ENCODE measurements at places on chromosomes 12 and 14.

DNA sequence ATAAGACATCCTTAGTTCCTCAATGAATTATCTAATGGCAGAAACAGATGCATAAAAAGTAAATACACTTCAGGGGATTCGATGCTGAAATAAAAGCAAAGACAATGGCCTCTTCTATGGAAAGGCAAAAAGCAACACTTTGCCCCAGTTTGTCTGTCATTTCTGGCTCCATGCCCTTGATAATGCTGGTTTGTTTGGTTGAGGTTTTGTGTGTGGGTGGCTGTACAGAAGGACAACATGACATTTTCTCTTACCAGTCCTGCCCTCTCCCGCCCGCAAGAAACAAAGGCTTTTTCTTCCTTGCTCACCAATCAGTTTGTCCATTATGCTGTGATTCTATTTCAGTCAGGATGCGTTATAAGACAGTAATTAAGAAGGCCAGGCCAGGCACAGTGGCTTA is 18.1 kb upstream of the WDR89 start:
- DNase-seq, result peak; percentile 43

- no peak for DNase-seq
Observed at GRCh38 chr14:96979611-96980074, 182.5 kb downstream of the VRK1 start.

DNA sequence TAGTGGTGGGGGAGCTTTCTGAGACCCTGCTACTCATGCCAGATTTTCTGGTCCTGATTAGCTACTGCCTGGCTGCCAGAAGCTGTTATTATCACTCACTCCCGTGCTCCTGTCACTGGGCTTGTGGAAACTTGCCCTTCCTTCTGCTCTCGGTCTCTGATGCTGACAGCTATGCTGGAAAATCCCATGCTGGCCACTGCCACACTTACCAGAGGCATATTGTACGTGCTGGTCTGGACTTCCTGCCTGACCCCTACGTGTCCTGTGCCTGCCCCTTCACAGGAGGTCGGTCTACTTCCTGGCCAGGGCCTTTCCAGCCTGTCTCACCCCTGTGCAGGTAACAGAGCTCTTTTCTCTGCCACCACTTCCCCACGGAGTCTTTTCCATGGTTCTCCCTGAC is 149.4 kb upstream of the PLEKHG7 start:
- no peak for DNase-seq

GRCh38 chr14:38420048-38420447 is 164.2 kb upstream of the CLEC14A start:
- DNase-seq, result no peak

GRCh38 chr12:22110176-22110575 is 64.2 kb downstream of the CMAS start:
- no peak for DNase-seq

- DNase-seq, result no peak
Observed at GRCh38 chr14:63939006-63939270, 86.1 kb downstream of the SYNE2 start.

DNA sequence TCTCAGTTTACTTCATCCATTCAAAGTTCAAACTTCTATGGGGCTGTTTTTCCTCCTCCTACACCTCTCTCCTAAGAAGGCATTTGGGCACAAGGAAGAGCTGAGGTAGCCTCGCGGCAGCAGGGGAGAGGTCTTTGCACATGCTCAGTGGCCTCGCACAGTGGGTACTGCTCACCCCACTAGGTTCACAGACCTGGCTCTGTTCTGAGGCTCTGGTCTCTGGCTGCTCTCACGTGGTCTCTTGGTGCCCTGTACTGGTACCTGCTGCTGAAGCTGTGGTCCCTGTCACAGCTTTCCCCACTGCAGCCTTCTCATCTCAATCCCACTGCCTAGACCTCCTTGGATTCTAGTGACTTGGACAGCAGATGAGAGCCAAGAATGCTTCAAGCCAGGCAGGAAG is 134.7 kb upstream of the CRY1 start:
- DNase-seq, result no peak

- no peak for DNase-seq
Observed at GRCh38 chr12:57474430-57474829, 5.2 kb downstream of the ARHGAP9 start.

- peak; percentile 45 for DNase-seq
Observed at GRCh38 chr12:106223485-106224354, 24.1 kb downstream of the CKAP4 start.

- DNase-seq, result peak; percentile 61
Observed at GRCh38 chr12:94305130-94305957, 154.3 kb downstream of the CEP83 start.

DNA sequence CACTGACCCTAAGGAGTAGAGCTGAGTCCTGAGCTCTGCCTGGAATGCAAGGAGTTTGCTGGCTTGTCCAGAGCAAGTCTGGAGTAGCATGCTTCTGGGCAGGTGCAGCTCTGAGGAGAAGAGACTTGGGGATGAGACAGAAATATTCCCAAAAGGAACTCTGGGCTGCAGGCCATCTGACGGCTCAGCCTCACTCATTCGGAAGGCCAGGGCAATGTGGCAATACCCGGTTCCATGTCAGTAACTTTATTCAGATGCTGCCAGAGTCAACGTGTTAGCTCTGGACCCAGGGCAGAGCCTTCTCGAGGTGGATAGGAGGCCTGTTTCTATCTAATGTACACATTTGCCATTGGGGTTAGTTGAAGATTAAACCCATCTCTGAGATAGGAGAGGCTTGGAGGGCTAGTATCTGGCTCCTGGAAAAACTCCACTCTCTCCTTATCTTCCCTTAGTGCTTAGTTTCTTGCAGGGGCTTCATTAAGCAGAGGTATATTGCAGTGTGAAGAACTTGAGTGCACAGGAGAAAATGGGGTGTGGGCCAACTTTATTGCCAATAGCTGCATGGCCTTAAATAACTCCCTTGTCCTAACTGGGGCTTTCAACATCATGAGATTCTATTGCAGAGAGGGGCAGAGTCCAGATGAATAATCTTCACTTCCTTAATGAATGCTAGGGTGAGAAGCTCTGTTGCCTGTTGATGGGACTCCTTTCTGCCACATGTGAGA is 65.6 kb downstream of the NTF3 start:
- DNase-seq, result peak; percentile 9

- DNase-seq, result no peak
Observed at GRCh38 chr12:69672195-69672594, 26.9 kb downstream of the BEST3 start.

DNA sequence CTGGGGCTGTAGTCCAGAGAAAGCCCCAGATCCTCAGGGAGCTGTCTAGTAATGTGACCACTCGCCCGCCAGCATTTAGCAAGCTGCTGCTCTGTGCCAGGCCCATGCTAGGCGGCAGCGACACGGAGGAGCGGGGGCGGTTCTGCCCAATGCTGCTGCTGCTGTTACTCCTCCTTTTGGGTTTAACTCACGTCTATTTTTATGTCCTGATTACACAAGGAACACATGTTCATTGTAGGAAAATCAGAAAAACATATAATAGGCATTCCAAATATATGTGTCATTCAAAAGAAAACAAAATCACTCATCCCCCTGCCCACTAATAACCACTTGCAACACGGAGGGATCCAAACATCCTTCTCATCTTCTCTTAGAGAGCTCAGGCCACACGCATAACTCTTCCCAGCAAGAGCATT is 30.4 kb downstream of the CCDC92 start:
- no peak for DNase-seq

GRCh38 chr14:93046705-93047050 is 69.0 kb downstream of the ITPK1 start:
- no peak for DNase-seq

DNA sequence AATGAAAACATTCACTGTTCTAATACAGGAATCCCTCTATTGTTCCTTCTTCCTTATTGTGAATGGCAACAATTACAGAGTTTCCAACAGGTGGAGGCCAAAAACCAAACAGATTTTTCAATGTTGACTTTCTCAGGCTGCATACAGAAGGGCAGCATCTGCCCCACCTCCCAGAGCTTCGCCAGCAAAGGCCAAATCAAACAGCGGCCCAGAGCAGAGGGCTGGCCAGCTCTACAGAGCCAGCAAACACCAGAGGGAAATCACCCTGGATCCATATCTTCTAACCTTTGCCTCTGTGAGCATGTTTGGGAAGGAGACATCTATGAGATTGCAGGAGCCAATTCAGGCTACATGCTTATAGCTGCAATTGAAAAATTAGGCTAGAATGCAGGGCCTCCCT is 4.4 kb upstream of the CRACR2A start:
- peak; percentile 10 for DNase-seq

GRCh38 chr12:47773062-47773857 is at the start of gene SLC48A1:
Gene SLC48A1, plus strand, starts transcription at chr12:47773238. Its CDS starts 67 bp downstream, at chr12:47773305.
- DNase-seq, result peak; percentile 30

DNA sequence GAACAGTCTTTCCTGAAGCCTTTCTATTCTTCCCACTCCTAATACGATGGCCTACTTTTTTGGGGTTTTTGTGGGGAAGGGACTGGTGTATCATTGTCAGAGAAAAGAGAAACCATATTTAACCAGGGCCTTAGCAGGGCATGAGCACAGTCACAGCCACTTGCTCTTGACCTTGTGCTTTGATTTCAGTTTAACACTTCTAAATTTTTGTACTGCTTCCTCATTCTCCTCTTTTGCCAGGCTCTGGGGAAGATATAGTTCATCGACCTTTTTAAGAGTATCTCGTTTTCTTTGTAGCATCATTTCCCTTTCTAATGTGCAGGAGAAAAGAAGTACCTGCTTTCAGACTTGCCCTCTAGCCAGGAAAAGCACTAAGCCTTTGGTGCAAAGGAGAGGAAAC is 2.2 kb downstream of the ZBTB1 start:
- DNase-seq, result no peak

- DNase-seq, result peak; percentile 57
Observed at GRCh38 chr14:104794099-104794498, 1.4 kb downstream of the AKT1 start.

DNA sequence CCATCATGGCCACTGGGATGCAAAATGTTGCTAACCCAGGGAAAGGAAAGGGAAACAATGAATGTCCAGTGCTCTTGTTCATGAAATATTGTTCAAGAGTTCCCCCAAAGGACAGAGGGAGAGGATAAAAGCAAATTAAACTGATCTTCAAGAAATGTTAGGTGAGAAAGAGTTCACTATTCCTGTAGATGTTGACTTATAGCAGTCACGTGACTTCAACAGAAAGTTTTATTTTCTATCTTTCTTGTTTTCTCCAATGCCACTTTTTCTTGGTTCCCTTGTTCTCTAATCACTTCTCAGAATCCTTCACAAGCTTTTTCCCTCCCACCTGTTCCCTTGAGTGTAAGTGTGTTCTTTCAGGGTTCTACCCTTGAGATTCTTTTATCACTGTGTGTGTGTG is 245.3 kb downstream of the C12orf42 start:
- DNase-seq, result no peak

- no peak for DNase-seq
Observed at GRCh38 chr14:73768107-73768506, 53.9 kb upstream of the PNMA1 start.

DNA sequence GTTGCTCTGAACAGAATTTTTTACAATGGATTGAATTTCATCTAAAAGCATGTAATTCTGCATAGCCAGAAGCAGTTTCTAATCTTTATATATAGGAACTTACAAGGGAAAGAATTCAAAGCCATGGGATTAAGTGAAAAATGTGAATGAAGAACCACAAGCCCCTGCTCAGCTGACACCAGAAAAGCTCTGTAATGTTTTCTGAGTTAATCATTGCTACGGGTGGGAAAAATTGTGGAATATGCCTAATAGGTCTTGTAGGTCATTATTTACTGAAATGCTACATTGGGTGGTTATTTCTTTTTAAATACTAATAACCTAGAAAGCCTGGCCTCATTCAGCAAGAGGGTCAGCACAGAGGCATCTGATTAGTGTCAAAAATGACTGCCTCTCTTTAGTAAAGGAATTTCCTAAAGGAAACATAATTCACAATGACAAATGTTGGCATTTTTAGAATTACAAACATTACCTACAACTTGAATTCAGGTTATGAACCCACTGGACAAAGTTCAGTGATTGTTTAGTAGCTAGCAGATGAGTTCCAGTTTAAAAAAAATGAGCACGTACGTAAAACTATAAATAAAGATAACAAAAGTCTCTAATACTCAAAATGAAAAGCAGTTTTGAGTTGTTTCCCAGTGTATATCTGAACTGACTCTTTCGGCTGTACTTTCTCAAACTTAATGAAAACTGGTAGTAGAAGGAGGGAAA is 75.3 kb downstream of the BMP4 start:
- peak; percentile 86 for DNase-seq

GRCh38 chr12:65810036-65810435 is 14.2 kb upstream of the HMGA2 start:
- no peak for DNase-seq

- DNase-seq, result peak; percentile 39
Observed at GRCh38 chr12:26818636-26819035, 14.4 kb downstream of the ITPR2 start.

- no peak for DNase-seq
Observed at GRCh38 chr14:105145381-105146180, 23.0 kb downstream of the JAG2 start.

DNA sequence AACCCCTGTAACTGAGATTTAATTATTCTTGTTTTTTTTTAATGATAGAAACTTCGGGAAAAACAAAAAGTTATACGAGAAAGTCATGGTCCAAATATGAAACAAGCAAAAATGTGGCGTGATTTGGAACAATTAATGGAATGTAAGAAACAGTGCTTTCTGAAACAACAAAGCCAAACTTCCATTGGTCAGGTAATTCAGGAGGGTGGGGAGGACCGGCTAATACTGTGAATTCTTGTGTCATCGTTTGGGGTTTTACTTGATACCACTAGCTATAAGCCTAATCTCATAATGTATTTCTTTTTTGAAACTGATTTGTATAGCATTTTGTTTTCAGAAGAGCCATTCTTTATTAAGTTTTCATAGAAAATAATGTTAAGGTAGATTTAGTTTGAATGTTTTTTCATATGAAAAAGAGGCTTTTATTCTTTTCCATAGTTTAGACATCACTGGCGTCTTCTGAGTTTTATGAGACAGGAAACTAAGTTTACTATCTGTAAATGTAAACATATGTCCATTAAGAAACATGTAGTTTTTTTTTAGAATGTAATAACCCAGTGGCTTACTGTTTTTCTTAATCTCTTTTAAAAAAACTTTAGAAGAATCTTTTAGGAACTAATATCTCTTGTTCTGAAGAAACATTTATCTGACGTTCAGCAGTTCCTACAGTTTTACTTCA is 62.9 kb upstream of the ATP2A2 start:
- DNase-seq, result no peak
